ENCODE measurements at places on chromosomes 4 and X.

- DNase-seq = no peak
Observed at GRCh38 chr4:1663549-1663948, 20.6 kb downstream of the FAM53A start.

DNA sequence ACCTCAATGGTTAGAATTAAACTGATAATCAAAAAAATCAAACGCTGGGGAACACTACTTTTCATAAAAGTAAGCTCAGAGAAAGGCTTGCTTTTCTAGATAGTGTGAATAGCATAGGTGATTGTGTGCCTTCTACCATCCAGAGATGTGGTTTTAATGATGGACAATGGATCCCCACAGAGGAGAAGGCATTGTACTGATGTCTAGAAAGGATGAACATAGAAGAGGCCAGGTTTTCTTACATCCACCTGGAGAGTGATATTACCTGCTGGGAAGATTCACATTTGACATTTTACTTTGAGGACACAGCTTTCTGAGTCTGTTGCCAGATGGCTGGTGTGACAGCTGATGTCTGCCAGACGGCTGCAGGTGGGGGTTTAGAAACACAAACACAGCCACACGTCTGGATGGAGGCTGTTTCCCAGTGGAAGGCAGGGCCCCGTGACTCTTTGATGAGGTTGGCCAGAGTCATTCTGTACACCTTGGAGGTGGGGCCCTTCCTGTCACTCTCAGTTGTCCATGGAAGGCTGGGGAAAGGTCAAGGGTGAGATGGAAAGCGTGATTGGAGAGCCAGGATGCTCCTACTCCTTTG is 114.4 kb downstream of the PSAPL1 start:
- no peak for DNase-seq

- no peak for DNase-seq
Observed at GRCh38 chr4:94442251-94442650, 9.5 kb upstream of the PDLIM5 start.

DNA sequence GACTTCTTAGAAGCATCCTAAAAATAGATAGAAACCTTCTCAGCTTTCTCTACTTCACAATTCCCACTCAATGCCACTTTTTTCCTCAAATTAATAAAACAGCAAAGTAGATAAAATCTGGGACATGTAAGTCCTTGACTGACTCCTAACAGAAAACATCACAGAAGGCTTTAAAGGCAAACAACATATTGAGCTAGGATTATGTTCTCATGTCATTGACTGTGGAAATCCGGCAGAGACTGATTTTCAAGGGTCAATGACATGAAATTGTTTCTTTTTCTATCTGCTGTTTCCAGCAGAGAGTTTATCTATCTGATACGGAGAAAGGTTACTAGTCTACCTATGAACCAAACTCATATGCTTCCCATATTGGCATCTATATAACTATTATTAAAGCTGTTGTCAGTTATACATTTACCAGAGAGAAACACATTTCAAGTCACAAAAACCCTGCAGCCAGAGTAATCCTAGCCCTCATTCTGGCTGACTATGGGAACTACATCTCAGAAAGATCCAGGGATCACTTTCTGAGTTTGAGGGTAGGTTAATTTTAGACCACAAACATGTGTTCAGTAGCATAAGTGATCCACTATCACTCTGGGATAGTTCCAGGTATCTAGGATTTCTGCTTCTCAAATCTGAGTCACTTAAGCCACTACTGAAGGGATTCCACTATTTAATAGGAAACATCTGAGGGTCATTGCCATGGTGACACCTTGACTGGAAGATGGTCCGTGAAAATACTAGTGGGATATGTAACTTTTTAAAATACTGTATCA is 147.6 kb downstream of the PPP3CA start:
- no peak for DNase-seq

- DNase-seq = no peak
Observed at GRCh38 chr4:98394134-98394533, 132.9 kb downstream of the RAP1GDS1 start.

DNA sequence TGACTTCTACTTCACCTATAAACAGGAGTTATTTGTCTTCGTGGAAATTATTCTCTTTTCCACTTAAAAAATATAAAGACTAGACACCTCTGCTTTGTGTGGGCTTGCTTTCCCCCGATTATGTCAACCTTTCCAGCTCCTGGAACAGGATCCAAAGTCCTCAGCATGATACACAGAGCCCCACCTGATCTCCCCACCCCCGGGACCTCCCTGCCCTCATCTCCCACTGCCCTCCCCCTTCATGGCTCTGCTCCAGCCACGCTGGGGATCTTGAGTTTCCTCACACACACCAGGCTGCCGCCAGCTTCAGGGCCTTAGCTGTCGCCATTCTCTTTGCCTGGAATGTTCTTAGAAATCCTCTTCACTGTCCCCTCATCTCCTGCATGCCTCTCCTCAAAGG is 55.3 kb downstream of the MBNL3 start:
- no peak for DNase-seq

DNA sequence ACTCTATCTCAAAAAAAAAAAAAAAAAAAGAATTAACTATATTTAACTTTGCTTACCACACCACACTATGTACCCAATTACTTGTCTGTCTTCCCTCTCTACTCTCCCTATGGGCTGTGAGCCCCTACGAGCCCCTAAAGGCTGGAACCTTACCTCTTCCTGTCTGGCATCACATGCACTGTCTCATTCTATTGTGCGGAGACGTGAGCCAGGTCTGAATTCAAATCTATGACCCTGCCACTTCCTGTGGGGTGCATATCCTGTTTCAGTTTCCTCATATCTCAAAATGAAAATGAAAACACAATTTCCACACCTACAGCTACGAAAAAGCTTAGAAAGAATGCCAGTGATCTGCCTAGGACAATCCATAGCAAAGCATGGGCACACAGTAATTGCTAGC is 42.9 kb upstream of the HS3ST1 start:
- peak; percentile 6 for DNase-seq

- peak; percentile 23 for DNase-seq
Observed at GRCh38 chr4:186587416-186588018, 32.1 kb upstream of the MTNR1A start.

- DNase-seq = no peak
Observed at GRCh38 chrX:22818061-22818460, 181.7 kb upstream of the DDX53 start.

GRCh38 chrX:24890677-24891076 is 125.1 kb downstream of the ARX start:
- no peak for DNase-seq

GRCh38 chr4:137794764-137795254 is 262.5 kb upstream of the PCDH18 start:
- no peak for DNase-seq

DNA sequence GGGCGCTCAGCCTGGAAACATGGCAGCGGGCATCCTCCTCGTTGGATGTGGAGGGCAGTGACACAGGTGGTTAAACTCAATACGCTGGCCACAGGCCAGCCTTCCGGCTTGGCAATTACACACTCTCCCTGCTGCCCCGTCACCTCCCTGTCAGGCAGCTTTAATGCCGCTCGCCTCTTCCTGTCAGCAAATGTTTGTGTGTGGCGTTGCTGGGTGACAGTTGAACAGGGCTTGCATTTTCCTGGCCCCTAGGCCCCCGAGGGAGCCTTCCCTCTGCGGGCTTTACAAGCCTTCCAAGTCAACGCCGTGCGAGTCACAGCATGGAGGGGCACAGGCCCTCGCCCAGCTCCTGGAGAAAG is 620.0 kb downstream of the BCOR start:
- peak; percentile 2 for DNase-seq

- DNase-seq = no peak
Observed at GRCh38 chrX:12615061-12615460, 176.2 kb upstream of the PRPS2 start.

GRCh38 chr4:7845493-7846128 is 94.0 kb downstream of the AFAP1 start:
- DNase-seq = no peak

DNA sequence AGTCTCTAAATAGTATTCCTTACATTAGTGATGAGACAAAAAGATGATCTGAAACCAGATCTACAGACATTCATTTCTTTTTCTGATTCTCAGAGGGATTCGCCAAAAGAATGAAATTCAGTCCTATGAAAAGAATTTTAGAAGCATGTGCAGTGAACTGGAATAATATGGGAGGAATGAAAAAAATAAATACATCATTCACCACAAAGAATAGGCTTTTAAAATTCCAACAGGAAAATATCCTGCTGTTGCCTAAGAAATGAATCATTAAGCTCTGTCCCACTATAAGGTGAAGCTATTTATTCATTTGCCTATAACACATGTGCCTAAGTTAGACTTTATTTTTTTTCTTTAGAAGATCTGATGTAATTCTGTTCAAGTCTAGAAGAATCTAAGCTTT is 165.9 kb downstream of the IL15 start:
- no peak for DNase-seq

- DNase-seq = no peak
Observed at GRCh38 chr4:140363051-140363450, 10.4 kb upstream of the SCOC start.

GRCh38 chr4:137711502-137711901 is 179.2 kb upstream of the PCDH18 start:
- DNase-seq = no peak

DNA sequence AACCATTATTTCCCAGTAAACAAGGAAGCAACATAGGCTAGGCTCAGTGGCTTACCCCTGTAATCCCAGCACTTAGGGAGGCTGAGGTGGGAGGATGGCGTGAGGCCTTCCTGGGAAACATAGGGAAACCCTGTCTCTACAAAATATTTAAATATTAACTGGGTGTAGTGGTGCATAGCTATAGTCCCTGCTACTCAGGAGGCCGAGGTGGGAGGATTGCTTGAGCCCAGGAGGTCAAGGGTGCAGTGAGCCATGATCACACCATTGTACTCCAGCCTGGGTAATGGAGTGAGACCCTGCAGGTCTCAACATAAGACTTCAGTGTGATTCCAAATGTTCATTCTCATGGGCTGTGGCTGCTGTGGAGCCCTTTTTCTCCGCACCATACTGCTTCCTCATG is 34.9 kb downstream of the FHDC1 start:
- DNase-seq = no peak

DNA sequence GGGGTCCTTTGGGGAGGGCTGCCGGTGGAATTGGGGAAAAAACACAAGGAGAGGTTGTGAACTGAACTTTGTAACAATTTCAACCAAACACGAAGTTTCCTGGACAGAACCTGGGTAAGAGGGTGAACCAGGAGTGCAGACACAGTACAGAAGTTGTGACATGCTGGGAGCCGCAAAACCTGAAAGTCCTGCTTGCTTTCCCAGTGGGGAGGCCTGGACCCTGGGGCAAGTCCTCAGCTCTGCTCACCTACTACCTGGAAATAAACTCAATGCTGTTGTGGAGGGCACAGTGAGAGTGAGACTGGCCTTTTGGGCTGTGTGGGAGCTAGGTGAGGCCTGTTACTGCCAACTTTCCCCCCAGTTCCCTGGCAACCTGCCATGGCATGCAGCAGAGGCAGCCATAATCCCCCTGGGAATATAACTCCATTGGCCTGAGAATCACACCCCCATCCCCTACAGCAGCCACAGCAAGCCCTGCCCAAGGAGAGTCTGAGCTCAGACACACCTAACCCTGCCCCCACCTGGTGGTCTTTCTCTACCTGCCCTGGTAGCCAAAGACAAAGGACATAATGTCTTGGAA is 162.8 kb downstream of the THOC2 start:
- no peak for DNase-seq

GRCh38 chr4:59597536-59598329 is 1602.4 kb upstream of the ADGRL3 start:
- no peak for DNase-seq

DNA sequence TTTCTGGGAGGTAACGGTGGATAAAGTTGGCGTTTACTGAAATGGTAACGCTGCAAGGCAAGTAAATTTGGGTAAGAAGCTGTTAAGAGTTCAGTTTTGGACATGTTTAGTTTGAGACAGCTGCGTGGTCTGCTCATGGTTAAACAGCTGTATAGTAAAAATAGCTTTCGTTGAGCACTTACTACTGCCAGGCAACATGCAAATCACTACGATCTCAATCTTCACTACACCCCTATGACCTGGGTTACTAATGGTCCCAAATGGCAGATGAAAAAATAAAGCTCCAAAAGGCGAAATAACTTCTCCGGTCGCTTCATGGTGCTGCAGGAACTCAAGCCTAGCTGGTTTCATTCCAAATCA is 22.2 kb downstream of the FABP2 start:
- no peak for DNase-seq

- peak; percentile 16 for DNase-seq
Observed at GRCh38 chrX:23756165-23756564, 13.1 kb upstream of the ACOT9 start.

DNA sequence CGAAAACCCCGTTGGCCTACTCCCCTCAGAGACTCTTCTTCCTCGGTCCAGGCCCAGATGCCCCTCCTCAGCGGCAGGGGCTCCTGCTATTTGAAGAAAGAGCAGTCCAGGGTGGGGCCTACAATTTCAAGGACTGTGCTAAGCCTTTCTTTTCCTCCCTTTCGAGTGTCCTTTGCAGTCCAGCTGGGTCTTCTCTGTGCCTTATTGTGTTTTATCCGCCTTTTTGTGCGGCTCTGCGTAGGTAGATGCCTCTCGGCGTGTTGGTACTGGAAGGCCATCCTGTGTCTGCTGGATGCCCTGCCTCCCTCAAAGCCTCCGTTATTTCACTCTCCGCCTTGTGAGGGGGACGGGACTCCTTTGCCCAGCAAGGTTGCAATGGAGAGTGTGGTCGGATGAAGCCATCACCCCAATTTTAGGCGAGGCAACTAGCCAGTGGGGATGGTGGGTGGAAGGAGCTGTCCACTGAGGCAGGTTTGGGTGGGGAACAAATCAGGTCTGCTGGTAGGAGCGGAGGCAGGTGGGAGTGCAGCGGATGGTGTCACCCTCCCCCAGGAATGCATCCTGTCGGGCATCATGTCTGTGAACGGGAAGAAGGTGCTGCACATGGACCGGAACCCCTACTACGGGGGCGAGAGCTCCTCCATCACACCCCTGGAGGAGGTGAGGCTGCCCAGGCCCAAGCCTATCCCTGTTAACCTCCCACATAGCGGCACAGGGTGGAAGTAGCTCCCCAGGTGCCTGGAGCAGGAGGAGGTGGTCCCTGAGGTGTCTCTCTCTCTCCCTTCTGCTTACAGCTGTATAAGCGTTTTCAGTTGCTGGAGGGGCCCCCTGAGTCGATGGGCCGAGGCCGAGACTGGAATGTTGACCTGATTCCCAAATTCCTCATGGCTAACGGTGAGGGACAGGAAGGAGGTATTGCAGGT is 1.3 kb downstream of the GDI1 start:
- DNase-seq = no peak

GRCh38 chrX:7120878-7121219 is 26.7 kb upstream of the STS start:
- DNase-seq = no peak

Data from stimulated activated CD8-positive, alpha-beta memory T cell treated with anti-CD3 and anti-CD28 coated beads, Interleukin-2, amount 100 ng/mL, for 48 hours (primary cell).